ENCODE measurements at places on chromosomes 6 and 20.

DNA sequence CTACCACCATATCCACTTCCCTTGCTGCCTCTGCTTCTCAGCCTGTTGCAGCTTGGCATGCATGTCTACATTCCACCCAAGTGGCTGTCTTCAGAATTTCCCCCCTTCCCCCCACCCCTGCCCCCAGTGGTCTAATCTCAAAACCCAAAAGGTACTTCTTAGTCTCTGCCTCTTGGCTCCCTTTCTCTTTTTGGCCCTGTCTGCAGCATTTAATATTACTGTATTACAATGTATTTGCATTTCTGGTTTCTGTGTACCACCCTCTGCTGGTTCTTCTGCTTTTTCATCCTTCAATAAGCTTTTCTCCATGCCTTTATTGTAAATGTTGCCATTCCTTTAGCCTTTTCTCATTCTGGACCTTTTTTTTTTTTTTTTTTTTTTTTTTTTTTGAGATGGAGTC lies 43.0 kb downstream of the RPRD1B start:
- DNase-seq, result no peak

DNA sequence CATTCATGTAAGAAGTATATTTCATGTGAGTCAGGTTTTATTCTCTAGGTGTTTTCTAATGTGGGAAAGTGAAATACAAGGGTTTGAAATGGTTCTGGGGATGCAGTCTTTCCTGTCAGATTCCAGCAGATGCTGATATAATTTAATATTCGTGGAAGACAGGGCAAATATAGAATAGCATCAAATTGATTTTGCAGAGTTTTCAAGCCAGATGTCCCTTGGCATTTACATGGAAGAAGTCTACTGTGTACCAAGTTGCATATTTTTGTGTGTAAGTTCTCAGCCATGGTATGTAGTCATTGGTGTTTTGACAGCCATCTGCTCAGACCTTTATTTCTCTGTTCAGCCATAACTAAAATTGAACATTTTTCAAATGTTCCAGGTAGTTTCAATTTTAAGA lies 143.7 kb downstream of the LAMA2 start:
- no peak for DNase-seq

- no peak for DNase-seq
These were observed 30.5 kb upstream of the SASH1 start for GRCh38 chr6:148311966-148312669.

- no peak for DNase-seq
These were observed 51.9 kb upstream of the EXOC2 start for GRCh38 chr6:744666-745353.

- no peak for DNase-seq
These were observed 25.5 kb upstream of the ADTRP start for GRCh38 chr6:11804135-11804534.

- no peak for DNase-seq
These were observed 253.1 kb downstream of the SLC24A3 start for GRCh38 chr20:19465536-19465935.

GRCh38 chr6:169811521-169812256 lies 60.3 kb downstream of the ERMARD start:
- DNase-seq, result no peak

DNA sequence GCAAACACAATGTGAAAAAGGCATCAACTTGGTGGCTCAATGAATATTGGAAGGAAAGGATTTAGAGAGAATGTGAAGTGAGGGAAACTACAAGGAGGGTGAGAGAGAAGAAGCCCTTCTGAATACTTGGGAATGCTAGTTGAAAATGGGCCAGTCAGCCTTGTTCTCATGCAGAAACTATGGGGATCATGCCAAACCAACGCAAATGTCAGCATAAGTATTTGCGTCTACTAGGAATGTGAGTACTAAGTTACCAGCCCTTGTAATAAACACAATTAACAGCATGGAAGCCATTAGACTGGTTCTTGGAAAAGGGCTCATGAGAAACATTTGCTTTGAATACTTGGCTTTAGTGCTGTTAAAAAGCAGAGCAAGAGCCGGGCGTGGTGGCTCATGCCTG lies 54.9 kb upstream of the AIG1 start:
- DNase-seq, result no peak

Data from foreskin melanocyte (primary cell).